ENCODE measurements at places on chromosomes 12 and 14. TPM values are rescaled to one million over a fixed set of nuclear protein-coding genes. Genes with fewer than 3 reads are reported as not detected.

Gene TROAP
- total RNA-seq = 4.1 TPM

Gene STK38L
- total RNA-seq = 10.3 TPM

Gene TMEM260
- 14.6 TPM for total RNA-seq

Gene CLEC2A
- total RNA-seq = not detected

Gene SIVA1
- total RNA-seq = 184 TPM

Gene CD69
- total RNA-seq = not detected

Gene SLC17A8
- total RNA-seq = not detected

Gene ANG
- 19.0 TPM for total RNA-seq

All from cardiac atrium fibroblast (primary cell).